ENCODE measurements at places on chromosomes 12 and 14. TPM values are rescaled to one million over a fixed set of nuclear protein-coding genes. Genes with fewer than 3 reads are reported as not detected.
A peak's percentile ranks its signal among the peaks of the same experiment; 100 is the strongest.

DNA sequence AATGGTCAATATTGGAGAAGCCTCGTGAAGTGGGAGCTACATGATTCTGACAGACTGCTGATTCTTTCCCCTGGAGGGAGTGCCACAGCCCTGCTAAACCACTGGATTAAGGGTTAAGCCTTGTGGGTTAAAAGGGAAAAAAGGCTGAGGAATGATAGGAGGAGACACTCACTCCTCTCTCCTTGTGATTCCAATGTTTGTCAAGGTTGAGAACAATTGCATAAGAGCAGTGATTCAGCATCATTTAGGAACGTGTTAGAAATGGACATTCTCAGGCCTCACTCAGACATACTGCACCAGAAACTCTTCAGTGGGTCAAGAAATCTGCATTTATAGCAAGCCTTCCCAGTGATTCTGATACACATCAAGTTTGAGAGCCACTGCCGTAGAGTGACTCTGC, 87.8 kb upstream of the GZMB start:
- DNase-seq, result no peak

GRCh38 chr12:64500394-64500793, 48.5 kb downstream of the TBK1 start:
- DNase-seq, result no peak

DNA sequence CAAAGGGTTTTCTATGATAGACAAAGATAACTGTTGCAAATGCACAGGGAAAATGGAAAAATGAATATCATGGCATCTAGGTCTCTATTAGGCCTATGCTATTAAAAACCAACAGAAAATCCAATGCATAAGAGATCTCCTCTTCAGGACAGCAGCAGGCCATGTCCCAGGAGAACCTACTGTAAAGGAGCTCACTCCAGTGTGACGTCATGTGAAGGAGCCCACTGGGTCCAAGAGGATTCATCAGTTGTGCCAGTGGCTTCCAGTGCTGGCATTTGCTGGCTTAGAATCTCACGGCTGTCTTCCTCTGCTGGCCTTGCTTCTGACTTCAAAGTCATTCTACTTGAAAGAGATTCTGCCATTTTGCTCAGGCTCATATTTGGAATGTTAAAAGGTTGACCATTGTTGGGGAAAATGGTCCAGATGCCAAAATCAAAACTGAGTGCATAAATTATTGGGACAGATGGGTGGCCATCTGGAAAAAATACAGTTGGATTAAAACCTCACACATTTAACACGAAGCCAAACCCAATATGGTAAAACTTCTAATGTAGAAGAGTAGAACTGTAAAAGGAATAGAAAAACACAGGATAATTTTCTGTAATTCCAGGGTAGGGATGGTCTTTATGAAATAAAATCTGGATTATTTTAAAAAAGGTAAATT, 75.4 kb upstream of the ARID2 start:
- DNase-seq, result no peak

DNA sequence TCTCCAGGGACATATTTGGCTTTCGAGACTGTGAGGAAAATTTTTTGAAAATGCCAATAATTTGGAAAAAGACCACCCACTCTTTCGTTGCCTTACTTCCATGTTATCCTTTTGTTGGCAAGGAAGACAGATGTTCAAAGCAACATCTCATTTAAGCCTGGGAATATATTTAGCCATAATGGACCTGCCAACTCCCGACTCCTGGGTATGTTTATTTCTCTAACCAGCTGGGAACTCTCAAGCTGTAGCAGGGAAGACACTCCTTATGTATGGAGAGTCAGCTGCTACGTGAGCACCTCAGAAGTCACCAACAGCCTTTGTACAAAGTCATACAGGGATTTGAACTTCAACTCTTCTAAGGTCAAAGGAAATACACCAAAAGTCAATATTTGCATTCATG, 96.5 kb upstream of the DAAM1 start:
- no peak for DNase-seq

- no peak for DNase-seq
These were observed 22.3 kb downstream of the HDAC7 start for GRCh38 chr12:47797441-47797840.

GRCh38 chr14:104800771-104801519, at the start of gene ZBTB42:
Gene ZBTB42 (plus strand): TSS chr14:104801101. CDS start chr14:104801198, 97 bp downstream.
- DNase-seq, result peak; percentile 85

GRCh38 chr12:95411466-95411865, 62.5 kb upstream of the METAP2 start:
- DNase-seq, result no peak

GRCh38 chr12:120007272-120007671, 18.2 kb downstream of the BICDL1 start:
- DNase-seq, result no peak

- DNase-seq, result no peak
These were observed 38.8 kb downstream of the MDM1 start for GRCh38 chr12:68293347-68293746.

- DNase-seq, result no peak
These were observed 31.1 kb downstream of the ATF7 start for GRCh38 chr12:53594897-53595615.

The RIPK3 gene
- total RNA-seq, result 3.9 TPM

The BMAL2 gene
- total RNA-seq, result 4.2 TPM

The SLC41A2 gene
- 22.5 TPM for total RNA-seq

The NAB2 gene
- total RNA-seq, result 28.9 TPM

The TSPAN19 gene
- total RNA-seq, result not detected

The PLD4 gene
- total RNA-seq, result 0.28 TPM

The RTN1 gene
- total RNA-seq, result 25.7 TPM

The C1QL4 gene
- total RNA-seq, result not detected

The HSPA2 gene
- total RNA-seq, result 117 TPM

All from sigmoid colon (tissue), 7 donors.